ENCODE measurements at places on chromosomes 6 and 20.

- DNase-seq: no peak
Measured at GRCh38 chr6:82645536-82646230, 282.1 kb downstream of the TPBG start.

GRCh38 chr6:15842727-15843117 lies 179.9 kb upstream of the DTNBP1 start:
- DNase-seq: no peak

- DNase-seq: peak; percentile 69
Measured at GRCh38 chr6:22350109-22350508, 53.3 kb upstream of the PRL start.

GRCh38 chr20:20371681-20372080 lies 3.8 kb downstream of the INSM1 start:
- DNase-seq: no peak

- no peak for DNase-seq
Measured at GRCh38 chr6:16148498-16148897, 19.6 kb downstream of the MYLIP start.

GRCh38 chr6:43496370-43497128 lies 13.6 kb downstream of the LRRC73 start:
- DNase-seq: peak; percentile 60

DNA sequence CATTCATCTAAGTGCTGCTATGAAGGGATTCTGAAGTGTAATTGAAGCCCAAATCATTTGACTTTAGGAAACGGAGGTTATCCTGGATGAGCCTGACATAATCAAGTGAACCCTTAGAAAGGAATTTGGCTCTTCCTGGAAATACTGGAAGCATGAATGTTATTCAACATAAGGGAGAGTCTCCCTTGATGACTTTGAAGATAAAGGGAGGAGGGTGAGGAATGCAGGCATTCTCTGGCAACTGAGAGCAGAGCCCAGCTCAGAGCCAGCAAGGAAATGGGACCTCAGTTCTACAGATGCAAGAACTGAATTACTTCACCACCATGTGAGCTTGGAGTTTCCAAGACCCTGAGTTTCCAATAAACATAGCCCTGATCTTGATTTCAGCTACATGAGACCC lies 168.2 kb downstream of the DLL1 start:
- DNase-seq: no peak

- DNase-seq: no peak
Measured at GRCh38 chr20:31706607-31707257, 15.9 kb downstream of the BCL2L1 start.

DNA sequence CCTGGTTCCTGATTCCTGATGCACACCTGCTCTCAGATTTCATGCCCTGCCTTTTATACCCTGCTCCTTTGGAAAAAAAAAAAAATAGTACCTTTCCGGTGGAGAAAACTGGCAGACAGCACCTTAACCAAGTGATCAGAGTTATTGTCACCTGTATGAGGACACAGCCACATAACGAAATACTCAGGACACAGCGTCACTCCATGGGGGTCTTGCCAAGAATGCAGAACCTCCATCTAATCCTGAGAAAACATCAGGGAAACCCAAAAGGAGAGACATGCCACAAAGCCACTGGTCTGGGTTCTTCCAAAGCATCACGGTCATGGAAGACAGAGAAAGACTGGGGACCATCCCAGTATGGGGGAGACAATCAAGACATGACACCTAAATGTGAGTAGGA lies 29.1 kb downstream of the BFSP1 start:
- DNase-seq: no peak

DNA sequence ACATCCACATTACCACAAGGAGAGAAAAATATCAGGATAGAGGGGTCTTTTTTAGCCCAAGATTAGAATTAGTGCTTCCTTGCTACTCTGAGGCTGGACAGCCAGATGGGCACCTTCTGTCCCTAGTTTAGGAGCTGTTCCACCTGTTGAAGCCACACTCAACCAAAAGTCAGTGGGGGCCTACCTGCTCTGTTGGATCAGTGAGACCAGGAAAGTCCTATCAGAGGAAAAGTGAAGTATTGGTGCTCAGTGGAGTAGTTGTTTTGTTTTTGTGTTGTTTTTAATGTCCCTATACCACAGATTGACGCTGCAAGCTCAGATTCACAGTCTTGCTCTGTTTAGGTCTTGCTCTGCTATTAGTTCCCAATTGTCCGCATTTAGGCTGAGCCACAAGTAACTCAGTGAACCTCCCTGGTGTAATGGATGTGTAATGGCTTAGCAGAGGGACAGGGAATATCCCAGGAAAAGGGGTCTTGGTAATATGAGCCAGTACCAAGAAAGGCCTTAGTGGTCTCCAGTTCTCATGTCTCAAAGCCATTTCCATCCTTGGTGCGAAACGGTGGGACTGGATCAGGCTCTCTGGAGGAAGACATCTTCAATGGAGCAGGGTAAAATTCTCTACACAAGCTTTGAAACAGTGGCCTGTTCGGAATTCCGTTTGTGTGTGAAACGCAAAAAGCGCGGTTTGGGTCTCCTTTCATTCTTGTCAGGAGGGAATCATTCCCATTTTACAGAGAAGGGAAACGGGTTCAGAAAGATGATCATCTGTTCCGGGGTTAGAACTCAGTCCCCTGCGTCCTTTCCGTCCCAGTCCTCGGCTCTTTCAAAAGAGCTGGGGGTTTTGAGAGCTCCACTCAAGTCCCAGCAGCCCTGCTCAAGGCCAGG lies 631 bp upstream of the PABPC1L start:
- DNase-seq: no peak

DNA sequence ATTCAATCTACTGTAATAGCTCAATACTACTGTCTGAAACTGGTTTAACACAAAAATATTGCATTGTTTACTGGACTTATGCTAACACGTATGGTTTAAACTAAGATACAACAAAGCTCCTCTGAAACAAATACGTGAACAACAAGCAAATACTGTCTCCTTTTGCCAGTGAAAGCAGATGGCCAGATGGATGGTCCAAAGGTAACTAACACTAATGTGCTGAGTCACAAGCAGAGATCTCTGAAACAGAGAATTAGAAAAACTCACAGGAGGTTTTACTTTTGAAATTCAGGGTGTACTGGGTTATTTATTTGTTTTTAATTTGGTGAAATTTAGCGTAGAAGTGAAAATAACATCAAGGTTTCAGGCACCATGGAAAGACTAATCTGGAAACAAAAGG lies 124.3 kb upstream of the SOX4 start:
- no peak for DNase-seq

DNA sequence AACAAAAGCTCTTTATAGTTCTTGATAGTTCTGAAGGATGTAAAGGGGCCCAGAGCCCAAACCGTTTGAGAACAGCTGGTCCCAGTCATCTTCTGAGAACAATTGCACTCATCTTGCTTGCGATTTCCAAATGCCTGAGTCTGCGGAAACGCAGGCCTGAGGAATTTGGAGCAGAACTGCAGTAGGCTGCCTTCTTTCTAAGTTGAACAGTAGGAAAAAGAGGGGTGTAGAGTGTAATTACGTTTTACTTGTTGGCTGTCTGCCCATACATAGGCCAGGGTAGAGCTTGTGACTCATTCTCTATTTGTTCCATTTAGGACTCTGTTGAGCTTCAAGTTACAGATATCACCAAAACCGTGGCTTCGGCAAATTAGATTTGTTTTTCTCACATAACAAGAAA lies 42.0 kb upstream of the KIF16B start:
- DNase-seq: peak; percentile 58

GRCh38 chr6:43790031-43790430 lies 20.0 kb downstream of the VEGFA start:
- peak; percentile 33 for DNase-seq

- DNase-seq: no peak
Measured at GRCh38 chr6:125014661-125014957, 52.4 kb downstream of the RNF217 start.

- DNase-seq: peak; percentile 27
Measured at GRCh38 chr6:72218125-72218524, 331.8 kb downstream of the RIMS1 start.

GRCh38 chr6:121297694-121298093 lies 36.6 kb downstream of the TBC1D32 start:
- no peak for DNase-seq

DNA sequence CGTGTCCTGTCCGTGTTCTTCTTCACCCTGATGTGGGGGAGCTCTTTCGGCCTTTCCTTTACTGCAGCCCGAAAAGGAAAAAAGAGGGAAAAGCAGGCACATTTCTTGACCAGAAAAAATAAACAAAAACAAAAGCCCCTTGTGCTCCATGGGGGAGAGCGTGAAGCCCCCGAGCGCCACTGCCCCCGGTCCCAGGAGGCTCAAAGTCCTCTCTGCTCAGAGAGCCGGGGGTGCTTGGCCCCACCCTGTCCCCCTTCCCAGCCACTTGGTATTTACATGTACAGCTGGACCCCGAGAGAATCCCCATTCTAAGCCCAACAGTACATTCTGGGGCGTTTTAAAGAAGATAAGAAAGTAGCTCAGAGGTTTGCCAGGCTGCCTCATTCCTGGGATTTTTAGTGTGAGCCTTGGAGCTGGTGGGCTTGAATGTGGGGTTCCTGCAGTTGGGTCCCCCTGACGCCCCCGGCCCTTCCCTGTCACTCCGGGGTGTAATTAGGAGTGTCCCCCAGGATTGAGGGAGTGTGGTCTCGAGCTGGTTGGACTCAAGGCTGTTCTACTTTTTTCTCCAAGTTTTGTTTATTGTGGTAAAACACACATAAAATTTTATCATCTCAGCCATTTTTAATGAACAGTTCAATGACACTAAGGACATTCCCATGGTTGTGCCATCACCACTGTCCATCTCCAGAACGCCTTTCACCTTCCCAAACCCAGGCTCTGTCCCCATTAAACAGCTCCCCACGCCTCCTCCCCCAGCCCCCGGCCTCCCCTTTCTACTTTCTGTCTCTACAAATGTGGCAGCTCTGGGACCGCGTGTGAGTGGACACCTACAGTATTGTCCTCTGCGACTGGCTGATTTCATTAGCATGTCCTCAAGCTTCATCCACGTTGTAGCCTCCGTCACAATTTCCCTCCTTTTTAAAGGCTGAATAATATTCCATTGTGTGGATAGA lies 55.7 kb upstream of the BHLHE23 start:
- DNase-seq: no peak

GRCh38 chr6:74993136-74993535 lies 212.7 kb downstream of the COL12A1 start:
- no peak for DNase-seq

- no peak for DNase-seq
Measured at GRCh38 chr6:137167702-137168377, 5.6 kb downstream of the IL22RA2 start.

DNA sequence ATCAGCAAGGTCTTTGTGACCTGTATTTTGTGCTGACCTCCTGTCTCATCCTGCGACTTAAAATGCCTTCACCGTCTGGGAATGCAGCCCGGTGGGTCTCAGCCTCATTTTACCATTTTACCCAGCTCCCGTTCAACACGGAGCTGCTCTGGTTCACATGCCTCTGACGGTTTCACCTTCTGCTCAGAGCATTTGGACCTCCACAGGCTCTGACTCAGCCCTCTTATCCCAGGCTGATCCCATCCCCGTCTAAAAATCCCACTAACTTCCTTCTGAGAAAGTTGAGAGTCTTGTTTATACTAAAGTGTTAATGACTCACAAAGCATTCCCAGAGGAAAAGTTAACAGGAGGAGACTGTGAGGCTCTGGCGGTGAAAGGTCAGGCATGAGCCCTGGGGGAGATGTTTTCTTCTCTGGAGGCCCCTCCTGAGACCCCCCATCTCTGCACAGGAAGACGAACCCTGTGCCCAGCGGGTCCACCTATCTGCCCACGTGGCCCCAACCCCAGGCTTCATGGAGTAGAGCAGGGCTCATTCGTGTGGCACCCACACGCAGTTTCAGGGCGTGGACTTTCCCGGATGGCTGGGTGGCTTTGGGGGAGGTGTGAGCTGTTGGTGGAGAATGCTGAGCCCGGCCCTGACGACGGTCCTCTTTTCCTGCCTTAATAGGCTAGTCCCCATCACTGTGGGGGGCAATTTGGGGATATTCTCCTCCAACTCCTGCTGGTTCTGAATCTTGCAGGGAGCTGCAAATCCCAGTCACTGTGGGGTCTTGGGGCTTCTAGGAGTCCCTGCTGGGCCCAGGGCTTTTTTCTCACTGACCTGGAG lies 3.3 kb upstream of the BIRC7 start:
- DNase-seq: peak; percentile 99

DNA sequence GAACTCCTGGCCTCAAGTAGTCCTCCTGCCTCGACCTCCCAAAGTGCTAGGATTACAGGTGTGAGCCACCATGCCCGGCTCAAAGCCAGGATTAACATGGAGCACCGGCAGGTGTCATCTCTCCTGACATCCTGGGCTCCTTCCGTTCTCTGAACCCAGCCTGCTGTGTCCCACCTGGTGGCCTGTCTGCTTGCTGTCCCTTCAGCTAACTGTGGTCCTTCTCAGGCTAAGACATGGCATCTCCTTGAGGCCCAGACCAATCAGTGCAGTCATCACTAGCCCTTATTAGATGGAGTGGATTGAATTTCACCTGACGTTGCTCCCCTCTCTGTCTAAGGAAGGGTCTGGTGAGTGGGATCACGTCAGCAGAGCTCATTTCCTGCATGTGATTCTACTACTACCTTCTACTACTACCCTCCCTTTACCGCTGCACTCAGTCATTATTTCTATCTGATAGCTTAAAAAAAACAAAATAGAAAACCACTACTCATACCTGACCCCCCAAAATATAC lies 28.0 kb upstream of the SYNJ2 start:
- no peak for DNase-seq

GRCh38 chr6:4664117-4664626 lies 112.0 kb upstream of the CDYL start:
- peak; percentile 73 for DNase-seq

- DNase-seq: no peak
Measured at GRCh38 chr20:49749625-49750024, 35.9 kb upstream of the B4GALT5 start.

- no peak for DNase-seq
Measured at GRCh38 chr6:31740397-31741223, 805 bp downstream of the MSH5 start.

DNA sequence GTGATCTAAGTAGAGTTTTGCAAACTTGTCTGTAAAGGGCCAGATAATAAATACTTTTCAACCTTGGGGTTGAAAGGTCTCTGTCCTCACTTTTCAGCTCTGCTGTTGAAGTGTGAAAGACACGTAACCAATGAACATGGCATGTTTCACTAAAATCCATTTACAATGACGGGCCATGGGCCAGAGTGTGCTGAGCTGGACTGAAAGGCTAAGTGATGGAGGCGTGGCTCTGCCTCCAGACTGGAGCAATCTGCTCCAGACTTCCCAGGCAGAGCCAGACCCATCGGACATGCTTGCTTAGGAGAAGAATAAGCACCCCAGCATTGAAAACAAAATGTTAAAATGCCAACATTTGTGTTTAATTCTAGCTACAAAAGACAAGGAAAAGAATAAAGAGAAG lies 41.4 kb downstream of the SCAND1 start:
- no peak for DNase-seq

DNA sequence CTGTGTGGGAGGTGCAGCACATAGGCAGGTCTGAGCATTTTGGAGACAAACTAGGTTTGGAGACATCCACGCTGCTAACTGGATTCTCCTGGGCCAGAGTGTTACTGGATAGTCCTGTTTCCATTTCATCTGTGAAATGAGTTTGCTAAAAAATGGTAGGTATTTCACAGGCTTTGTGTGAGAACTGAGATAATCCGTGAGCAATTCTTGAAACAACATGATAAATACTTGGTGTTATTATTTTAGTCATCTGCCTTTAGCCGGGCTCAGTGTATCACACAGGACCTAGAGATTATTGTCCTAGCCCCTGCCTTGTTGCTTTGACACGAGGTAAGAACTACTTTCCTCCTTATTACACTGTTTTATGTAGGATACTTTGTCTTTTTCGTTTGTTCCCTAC lies 63.0 kb downstream of the PRR18 start:
- DNase-seq: peak; percentile 9

Data from fibroblast of skin of back (primary cell).